ENCODE measurements at places on chromosomes 1 and 21.
A peak's percentile ranks its signal among the peaks of the same experiment; 100 is the strongest.

DNA sequence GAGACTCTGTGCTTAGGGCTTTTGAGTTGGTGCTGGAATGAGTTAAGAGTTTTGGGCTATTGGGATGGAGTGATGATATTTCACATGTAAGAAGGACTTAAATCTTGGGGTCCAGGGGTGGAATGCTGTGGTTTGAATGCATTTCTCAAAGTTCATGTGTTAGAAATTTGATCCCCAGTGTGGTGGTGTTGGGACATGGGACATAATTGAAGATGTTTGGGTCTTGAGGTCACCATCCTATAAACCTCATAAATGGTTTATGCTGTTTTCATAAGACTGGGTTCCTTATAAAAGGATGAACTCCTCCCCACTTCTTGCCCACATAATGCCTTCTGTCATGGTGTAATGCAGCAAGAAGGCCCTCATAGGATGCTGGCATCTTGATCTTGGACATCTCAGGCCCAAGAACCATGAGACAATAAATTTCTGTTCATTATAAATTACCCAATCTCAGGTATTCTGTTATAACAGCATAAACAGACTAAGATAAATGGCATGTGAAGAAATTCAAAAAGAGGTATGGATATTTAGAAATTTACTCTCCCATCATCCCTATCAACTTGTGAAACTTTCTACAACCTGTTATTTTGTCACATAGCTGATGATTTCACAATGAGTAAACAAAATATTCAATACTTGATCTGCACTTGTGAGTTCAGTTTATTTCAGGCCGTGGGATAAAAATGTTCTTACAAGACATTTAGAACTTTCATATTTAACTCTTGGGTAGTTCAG lies 48.0 kb upstream of the NEK7 start:
- no peak for DNase-seq

DNA sequence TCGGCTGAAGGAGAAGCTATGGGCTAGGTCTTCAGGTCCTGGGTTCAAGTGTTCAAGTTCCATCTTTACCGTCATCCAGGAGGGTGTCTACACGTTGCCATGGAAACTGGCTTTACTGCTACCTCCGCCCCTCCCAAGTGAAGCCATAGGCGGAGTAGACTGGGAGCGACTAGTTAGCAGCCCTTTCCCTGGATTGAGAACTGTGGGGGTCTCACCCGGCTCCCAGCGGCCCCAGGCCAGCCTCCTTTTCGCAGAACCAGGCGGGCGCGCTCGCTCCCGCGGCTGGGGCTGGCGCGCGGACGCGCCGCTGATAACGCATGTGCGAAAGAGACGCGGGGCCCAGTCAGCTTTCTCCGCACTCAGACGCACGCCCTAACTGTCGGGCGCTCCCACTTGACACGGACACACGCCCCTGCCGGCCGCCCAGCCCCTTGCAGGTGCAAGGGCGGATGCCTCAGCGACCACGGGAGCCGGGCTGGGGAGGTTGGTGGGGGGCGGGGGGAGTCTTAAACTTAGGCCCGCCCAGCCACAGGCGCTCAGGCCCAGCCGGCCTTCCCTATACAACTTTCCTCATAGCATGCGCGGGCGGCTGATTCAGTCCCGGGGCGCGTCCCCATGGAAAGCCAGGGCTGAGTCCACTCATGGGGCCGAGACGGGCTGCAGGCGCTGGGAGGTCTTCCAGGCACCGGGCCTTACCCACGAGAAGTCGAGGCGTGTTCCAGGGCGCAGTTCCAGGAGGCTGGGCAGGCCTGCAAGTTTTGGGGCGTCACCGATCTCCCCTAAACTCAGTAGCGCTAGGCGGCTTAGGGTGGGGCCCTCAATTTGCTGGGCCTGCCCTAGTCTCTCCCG lies 7.4 kb downstream of the EFNA4 start:
- peak; percentile 36 for DNase-seq

GRCh38 chr1:24409535-24409934 lies 4.0 kb downstream of the STPG1 start:
- no peak for DNase-seq

- peak; percentile 69 for DNase-seq
Observed at GRCh38 chr1:117821774-117822482, 107.5 kb downstream of the GDAP2 start.

- DNase-seq: no peak
Observed at GRCh38 chr21:45525153-45525909, 16.9 kb downstream of the SLC19A1 start.

GRCh38 chr1:110948038-110948810 lies 15.5 kb downstream of the LRIF1 start:
- DNase-seq: no peak

DNA sequence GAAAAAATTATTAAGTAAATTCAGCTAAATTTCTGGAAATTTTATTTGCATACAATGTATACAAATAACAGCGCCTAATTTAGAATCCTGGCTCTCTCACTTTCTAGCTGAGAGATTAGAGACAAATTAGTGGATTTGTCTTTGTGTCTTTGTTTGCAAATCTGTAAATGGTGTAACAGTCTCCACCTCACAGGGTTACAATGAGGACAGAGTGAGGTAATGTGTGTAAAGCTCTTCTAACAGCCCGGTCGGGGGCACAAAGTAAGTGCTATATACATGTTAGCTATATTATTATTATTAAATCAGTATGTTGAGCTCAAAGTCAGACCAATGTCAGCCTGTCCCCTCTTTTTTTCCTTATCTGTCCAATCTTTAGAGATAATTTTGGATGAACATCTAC lies 5.0 kb upstream of the ADAMTSL4 start:
- no peak for DNase-seq
